Aorta (tissue), 5 donors: ENCODE measurements at places on chromosomes 2 and 18.

- DNase-seq, result no peak
- no peaks in the 10 kb centered on the region for H3K27me3 ChIP-seq
- H3K27ac ChIP-seq, result no peak overlapping the region
- H3K36me3 ChIP-seq, result no peaks in the 10 kb centered on the region
- no peak overlapping the region for H3K4me3 ChIP-seq
These were observed 2.6 kb upstream of the HOXD11 start for GRCh38 chr2:176104316-176105077.

DNA sequence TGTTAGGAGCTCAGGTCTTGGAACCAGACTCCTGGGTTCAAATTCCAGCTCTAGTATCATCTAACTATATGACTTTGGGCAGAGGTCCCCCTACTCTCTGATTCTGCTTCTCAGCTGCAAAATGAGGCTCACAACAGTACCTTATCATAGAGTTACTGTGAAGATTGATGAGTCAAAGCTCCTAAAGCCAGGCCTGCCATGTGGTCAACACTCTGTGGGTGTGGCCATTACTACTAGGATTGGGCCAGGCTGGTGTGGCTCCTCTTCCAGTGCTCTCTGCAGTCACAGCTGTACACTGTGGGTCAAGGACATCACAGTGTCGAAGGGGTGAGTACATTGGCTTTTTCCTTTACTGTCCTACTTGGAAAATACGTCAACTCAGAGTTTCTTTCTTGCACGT is 22.6 kb downstream of the CAPN13 start:
- no peak for DNase-seq
- H3K27ac ChIP-seq, result no peak overlapping the region
- no peaks in the 10 kb centered on the region for H3K27me3 ChIP-seq
- H3K36me3 ChIP-seq, result no peaks in the 10 kb centered on the region

DNA sequence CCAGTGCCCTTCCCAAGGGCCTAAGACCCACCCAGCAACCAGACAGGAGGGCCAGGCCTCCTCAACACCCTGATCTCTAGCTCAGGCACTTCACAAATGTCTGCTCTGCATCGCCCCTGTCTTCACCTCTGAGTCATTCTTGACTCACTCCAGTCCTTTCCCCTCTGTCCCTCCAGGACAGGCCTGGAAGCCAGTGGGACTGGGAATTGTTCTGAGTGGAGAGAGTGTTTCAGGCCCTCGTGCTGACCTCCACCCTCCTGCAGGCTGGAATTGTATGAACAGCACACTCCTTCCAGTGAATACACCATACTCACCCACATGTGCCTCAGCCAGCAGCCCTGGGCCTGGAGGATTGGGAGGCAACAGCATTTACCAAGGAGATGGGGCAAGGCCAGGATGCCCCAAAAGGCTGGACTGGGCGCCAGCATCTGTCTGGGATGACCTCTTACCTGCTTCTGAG is 304.2 kb downstream of the CYP26B1 start:
- H3K4me3 ChIP-seq, result no peak overlapping the region
- H3K27me3 ChIP-seq, result no peaks in the 10 kb centered on the region
- no peak for DNase-seq
- no peaks in the 10 kb centered on the region for H3K4me1 ChIP-seq

DNA sequence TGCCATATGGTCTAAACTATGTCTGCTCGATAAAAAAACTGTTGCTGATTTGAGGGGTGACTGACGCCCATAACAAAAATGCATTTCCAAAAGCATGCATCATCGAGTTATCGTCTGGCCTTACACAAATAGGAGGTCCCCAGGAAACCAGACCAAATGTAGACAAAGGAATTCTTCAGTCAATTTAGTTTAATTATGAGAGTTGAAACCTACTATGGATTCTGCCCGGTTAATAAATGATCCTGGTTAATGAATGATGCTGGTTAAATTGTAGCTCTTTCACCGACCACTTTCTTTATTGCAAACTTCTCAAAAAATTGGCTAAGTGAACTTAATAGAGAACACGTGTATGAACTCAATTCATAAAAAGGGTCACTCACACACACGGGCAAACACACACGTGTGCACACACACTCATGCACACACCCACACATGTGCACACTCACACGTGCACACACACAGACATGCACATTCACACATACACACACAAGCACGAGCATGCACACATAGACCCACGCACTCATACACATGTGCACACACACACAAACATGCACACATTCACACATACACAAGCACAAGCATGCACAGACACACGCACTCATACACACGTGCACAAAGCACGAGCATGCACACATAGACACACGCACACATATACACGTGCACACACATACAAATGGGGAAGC is 59.0 kb upstream of the SALL3 start:
- no peaks in the 10 kb centered on the region for H3K36me3 ChIP-seq
- no peak overlapping the region for H3K27ac ChIP-seq
- no peaks in the 10 kb centered on the region for H3K4me1 ChIP-seq
- H3K27me3 ChIP-seq, result no peaks in the 10 kb centered on the region

- DNase-seq, result no peak
- H3K4me1 ChIP-seq, result peaks cover 9% of the 10 kb centered on the region
- H3K4me3 ChIP-seq, result no peak overlapping the region
- no peak overlapping the region for H3K27ac ChIP-seq
- no peaks in the 10 kb centered on the region for H3K36me3 ChIP-seq
- H3K27me3 ChIP-seq, result no peaks in the 10 kb centered on the region
These were observed 189.6 kb upstream of the TNP1 start for GRCh38 chr2:217049422-217049821.

DNA sequence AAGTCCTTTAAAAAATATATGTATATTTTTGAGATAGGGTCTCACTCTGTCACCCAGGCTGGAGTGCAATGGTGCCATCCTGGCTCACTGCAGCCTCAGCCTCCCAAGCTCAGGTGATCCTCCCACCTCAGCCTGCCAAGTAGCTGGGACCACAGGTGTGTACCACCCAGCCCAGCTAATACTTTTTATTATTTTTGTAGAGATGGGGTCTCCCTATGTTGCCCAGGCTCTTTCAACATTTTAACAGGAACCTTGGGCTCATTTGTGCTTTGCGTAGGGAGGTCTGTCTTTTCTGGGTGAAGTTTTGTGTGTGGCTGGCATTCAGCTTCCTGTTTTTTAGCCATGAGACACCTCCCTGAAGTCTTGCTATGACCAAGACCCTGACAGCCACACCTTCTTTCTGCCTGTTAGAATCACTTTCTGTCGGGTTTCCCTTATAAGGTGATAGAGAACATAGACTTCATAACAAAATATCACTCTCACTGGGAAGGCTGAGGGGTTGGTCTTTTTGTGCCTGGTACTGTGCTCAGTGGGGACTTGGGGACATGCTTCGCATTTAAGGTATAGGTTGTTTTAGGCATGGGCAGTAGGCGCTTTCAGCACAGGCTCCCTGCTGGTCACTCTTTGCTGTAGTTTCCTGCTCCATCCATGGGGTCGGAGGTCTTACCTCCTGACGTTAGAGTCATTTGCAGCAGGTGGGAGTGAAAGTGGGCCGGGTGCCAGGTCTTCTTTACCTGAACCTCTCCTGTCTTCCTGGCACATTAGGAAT is 3.4 kb downstream of the RAB31 start:
- no peak overlapping the region for H3K4me3 ChIP-seq
- no peaks in the 10 kb centered on the region for H3K36me3 ChIP-seq
- no peaks in the 10 kb centered on the region for H3K4me1 ChIP-seq
- no peaks in the 10 kb centered on the region for H3K27me3 ChIP-seq
- DNase-seq, result no peak

DNA sequence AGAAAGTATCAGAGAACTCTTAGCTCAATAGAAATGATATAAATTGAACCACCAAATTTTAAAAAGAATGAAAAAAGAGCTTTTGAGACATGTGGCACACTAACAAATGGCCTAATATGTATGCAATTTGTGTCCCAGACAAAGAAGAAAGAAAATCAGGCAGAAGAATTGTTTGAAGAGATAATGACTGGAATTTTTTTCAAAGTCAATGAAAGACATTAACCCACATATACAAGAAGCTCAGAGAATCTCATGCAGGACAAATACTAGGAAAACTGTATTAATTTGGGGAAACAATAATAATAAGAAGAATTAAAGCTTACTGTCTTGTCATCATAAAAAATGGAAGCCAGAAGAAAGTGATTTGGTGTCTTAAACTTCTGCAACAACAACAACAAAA is 304.1 kb upstream of the RND3 start:
- no peaks in the 10 kb centered on the region for H3K36me3 ChIP-seq
- no peak overlapping the region for H3K4me3 ChIP-seq

DNA sequence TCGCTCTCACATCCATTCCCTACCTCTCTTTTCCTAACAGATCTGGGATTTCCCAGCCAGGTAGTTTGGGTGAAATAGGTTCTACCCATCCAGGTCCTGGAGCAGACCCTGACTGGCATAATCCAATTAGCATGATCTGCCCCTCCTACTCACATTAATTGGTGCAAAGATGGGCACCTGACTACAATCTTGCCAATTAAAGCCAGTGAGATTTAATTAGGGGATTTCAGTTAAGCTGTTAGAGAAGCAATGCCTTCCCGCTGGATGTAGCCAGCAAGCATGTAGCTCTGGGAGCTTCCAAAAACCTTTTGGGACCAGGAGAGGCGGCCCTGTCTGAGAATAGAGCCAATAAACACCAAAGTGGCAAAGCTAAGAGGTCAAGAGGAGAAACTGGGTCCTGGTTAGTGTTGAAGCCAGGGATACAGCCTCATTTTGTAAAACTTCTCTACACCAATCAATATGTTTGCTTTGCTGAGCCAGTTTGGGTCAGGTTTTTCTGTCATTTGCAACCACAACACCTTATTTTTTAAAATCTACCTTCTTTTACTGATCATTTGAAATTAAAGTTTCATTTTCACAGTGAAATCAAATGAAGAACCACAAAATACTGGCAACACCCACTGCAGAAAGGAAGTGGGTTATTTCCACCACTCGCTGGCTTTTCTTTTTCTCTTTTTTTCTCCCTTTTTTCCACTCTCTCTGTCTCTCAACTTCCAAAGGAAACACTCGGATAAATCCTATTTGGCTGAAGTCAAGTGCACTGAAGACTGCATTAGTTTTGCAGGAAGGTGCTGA is 3.2 kb upstream of the TTC39C start:
- no peaks in the 10 kb centered on the region for H3K27me3 ChIP-seq
- H3K4me3 ChIP-seq, result no peak overlapping the region
- no peaks in the 10 kb centered on the region for H3K36me3 ChIP-seq
- H3K27ac ChIP-seq, result no peak overlapping the region
- H3K4me1 ChIP-seq, result no peaks in the 10 kb centered on the region

DNA sequence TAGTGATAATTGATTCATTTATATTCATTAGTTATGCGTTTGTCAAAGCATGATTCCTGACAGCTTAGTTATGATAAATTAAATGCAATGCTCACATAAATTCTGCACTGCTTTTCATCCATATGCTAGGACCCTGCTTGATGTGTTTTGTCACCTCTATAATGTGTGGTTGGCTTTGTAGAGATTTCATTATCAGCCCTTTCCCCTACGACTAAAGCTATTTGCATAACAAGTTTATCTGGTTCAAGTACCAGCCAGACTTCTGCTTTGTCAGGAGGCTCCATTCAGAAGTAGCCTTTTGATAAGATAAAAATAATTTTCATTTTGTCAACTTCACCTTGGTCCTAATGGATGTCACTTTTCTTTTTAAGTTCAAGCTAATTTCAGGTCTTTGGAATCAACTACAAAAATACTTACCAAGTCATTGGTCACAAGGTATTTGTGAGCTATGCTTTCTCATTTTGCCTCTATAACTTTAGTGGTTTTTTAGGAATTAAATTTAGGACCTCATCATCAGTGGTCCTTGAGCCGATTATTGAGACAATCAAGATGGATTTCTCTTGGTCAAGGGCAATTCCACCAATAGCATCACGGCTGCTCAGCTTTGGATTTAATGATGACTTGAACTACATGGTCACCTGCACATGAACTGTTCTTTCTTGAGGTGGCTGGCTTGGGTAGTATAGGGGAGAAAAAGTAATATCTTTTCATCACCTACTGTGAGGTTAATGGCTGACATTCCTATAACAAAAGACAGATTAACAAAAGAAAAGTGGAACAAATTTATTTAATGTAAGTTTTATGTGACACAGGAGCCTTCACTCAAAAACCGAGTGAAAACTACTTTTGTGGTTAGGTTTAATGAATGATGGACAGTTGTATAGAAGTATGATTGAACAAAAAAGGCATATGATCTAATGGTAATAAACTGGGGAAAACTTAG is 162.1 kb downstream of the MYO3B start:
- H3K4me1 ChIP-seq, result no peaks in the 10 kb centered on the region
- no peaks in the 10 kb centered on the region for H3K36me3 ChIP-seq
- no peaks in the 10 kb centered on the region for H3K27me3 ChIP-seq
- no peak overlapping the region for H3K27ac ChIP-seq

GRCh38 chr2:65465857-65466256 is 33.5 kb upstream of the SPRED2 start:
- H3K4me3 ChIP-seq, result no peak overlapping the region
- no peaks in the 10 kb centered on the region for H3K36me3 ChIP-seq
- H3K27me3 ChIP-seq, result no peaks in the 10 kb centered on the region
- H3K27ac ChIP-seq, result no peak overlapping the region

DNA sequence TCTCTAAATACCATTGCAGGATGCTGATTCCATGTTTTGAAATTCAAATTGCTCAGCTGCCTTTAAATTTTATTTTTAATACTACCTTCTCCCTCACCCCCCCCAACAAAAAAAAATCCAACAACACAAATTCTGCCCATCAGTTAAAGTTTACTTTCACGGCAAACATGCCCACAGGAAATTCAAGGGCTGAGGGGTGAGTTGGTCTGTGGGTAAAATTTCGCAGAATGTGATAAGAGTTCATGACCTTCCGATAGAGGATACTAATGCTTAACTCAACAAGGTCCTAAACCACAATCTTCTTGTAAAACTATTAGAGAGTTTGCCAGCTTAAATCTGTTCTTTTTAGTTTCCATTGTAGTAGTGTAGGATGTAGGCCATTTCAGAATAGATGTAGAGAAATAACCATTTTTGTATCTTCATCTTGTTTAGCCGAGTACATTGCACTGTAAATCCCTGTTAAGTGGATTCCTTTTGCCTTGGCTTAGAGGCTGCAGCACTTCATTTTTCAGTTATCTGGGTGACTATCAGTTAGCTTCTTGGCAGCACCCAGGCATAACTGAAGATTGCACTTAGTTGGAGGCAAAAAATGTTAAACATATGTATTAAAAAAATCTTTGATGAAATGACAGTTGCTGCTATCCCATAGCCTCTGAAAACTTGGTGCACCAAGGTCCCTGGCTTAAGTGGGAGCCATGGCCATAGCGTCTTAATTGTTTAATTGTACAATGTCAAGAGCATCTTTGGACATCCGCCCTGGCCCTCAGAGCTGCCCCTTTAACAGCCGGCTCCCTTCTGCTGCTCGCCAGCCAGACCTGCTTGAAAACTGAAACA is 232.3 kb downstream of the HAUS1 start:
- no peaks in the 10 kb centered on the region for H3K27me3 ChIP-seq
- H3K4me3 ChIP-seq, result no peak overlapping the region
- no peak for DNase-seq
- H3K27ac ChIP-seq, result no peak overlapping the region

- DNase-seq, result no peak
- H3K4me3 ChIP-seq, result no peak overlapping the region
- no peaks in the 10 kb centered on the region for H3K4me1 ChIP-seq
- H3K36me3 ChIP-seq, result no peaks in the 10 kb centered on the region
- H3K27me3 ChIP-seq, result no peaks in the 10 kb centered on the region
- H3K27ac ChIP-seq, result no peak overlapping the region
These were observed 47.2 kb upstream of the ZNF396 start for GRCh38 chr18:35424356-35424755.
